ENCODE measurements at places on chromosomes 13 and 19. TPM values are rescaled to one million over a fixed set of nuclear protein-coding genes. Genes with fewer than 3 reads are reported as not detected.

DNA sequence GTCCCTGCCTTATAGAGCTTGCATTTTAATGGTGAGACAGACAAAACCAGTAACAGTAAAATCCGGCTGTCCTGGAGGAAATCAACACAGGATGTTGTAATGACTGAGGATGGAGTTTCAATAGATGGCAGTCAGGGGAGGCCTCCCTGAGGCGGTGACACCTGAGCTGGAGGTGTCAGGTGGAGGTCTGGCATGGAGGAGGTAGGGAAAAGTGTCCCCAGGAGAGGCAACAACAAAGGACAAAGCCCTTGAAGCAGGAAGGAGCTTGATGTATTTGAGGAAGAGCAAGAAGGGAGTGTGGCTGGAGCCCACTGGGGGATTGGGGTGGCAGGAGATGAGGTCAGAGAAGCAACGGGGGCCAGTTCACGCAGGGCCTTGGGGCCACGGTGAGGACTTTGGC, 7.8 kb downstream of the GRIN2D start:
- peaks cover 9% of the 10 kb centered on the region for H3K27me3 ChIP-seq
- H3K4me3 ChIP-seq, result no peak overlapping the region
- H3K27ac ChIP-seq, result no peak overlapping the region

DNA sequence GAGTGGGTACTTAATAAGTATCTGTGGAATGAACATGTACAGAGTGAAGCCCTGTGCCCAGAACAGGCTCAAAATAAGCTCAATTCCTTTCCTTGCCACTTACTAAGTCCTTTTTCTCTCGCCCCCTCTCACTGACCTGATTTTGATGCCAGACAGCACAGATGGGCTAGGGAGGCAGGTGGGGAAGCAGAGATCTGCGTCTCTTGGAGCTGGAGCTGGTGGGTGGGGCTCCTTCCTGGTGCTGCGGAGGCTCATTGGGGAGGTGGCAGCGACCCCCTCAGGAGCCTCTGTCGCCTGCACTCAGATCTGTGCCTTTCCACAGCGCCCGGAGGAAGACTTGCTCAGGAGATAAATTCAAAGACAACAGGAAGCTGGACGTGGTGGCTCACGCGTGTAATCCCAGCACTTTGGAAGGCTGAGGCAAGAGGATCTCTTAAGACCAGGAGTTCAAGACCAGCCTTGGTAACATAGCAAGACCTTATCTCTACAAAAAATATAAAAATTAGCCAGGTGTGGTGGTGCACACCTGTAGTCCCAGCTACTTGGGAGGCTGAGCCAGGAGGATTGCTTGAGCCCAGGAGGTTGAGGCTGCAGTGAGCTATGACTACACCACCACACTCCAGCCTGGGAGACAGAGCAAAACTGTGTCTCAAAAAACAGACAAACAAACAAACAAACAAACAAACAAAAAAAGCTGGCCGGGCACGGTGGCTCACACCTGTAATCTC, 14.6 kb downstream of the AKT2 start:
- no peaks in the 10 kb centered on the region for H3K27me3 ChIP-seq
- H3K4me1 ChIP-seq, result peaks cover 40% of the 10 kb centered on the region
- H3K36me3 ChIP-seq, result no peaks in the 10 kb centered on the region
- DNase-seq, result no peak

DNA sequence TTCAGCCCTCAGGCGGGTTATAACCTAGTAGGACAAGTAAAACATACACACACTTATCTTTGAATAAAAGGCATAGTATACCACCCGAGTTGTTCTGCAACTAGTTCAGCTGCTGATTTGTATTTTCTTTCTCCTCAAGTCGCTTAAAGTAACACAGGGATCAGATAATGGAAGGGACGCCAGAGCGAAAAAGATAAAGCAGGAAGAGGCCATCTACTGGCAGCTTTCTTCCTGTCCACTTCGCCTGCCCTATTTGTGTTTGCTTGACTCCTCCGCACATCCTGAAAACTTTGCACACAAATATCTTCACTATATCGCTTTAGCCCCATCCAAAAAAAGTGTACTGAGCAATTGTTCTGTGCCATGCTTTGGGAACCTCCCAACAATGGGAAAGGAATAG, 238.0 kb upstream of the SOX21 start:
- no peaks in the 10 kb centered on the region for H3K4me1 ChIP-seq
- DNase-seq, result no peak
- H3K36me3 ChIP-seq, result no peaks in the 10 kb centered on the region

The ZNF575 gene
- 4.4 TPM for total RNA-seq

DNA sequence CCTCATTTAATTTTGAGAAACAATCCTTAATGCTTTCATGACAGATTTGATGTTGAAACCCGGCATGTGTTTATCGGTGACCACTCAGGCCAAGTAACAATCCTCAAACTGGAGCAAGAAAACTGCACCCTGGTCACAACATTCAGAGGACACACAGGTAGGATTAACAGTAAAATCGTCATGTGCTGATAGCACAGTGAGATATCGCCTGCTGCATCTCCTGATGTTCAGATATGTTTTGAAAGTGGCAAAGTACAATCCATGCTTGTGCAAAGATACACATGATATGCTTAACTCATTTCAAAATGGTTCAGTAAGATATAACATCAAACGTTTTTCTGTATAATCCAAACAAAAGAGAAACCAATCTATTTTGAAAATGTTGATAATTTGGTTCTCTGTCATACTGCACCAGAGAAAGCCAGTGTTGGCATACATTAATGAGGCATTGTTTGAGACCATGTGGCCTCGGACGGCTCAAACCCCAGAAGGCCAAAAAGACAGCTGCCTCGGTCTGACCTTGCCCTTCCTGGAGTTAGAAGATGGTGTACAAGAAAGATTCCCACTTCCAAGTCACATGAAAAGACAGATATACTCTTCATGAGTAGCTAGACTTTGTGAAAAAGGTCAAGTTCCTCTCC, 76.2 kb downstream of the DHRS12 start:
- no peak overlapping the region for H3K27ac ChIP-seq
- H3K4me1 ChIP-seq, result no peaks in the 10 kb centered on the region
- no peak overlapping the region for H3K4me3 ChIP-seq
- DNase-seq, result no peak
